NCI-H1092 (cell line): ENCODE measurements at places on chromosomes 3 and 15.

GRCh38 chr3:23099021-23099420 lies 104.1 kb upstream of the UBE2E2 start:
- DNase-seq = no peak

GRCh38 chr15:41511331-41511898 lies 2.2 kb downstream of the LTK start:
- DNase-seq = peak; percentile 8

- no peak for DNase-seq
These were observed 288.2 kb downstream of the ADAMTS17 start for GRCh38 chr15:100053474-100054121.

GRCh38 chr3:20215636-20216035 lies 29.6 kb upstream of the SGO1 start:
- DNase-seq = no peak

DNA sequence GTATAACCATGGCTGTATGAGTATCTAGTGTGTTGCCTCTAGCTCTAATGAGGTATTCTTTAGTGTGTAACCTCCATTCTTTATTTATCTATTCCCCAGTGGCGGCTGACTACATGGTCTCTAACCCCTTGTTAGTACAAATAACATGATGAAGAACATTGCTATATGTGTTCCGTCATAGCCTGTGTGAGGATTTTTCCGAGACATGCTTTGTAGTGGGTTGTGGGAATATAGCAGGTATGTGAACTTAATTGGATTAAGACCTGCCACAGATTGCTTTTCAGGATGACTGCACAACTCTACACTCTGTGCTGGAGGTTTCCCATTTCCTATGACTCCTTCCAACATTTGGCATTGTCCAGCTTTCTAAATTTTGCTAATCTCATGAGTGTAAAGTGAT lies 563.4 kb downstream of the ROBO1 start:
- DNase-seq = no peak

- DNase-seq = no peak
These were observed 16.1 kb upstream of the RARRES1 start for GRCh38 chr3:158748237-158748828.
